HCEC 1CT (cell line): ENCODE measurements at places on chromosomes 2 and 18.

DNA sequence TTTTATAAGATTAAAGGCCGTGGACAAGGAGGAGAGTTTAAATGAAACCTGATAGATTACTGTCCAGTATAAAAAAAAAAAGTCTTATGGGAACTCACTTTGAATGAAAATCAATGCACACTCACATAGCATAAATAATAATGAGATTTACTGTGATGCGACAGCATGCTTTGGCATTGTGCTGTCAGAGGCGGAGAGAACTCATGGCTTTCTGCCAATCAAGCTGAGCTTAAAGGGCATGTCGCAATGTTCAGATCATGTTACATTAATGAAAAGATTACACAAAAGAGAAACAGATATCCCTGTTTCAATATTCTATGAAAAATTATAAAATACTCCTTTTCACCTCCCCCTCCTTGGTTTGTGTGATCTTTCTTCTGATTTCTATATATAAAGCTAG, 310.8 kb downstream of the ERBB4 start:
- DNase-seq: peak; percentile 89

GRCh38 chr2:240477916-240478315, 42.5 kb downstream of the GPC1 start:
- no peak for DNase-seq

DNA sequence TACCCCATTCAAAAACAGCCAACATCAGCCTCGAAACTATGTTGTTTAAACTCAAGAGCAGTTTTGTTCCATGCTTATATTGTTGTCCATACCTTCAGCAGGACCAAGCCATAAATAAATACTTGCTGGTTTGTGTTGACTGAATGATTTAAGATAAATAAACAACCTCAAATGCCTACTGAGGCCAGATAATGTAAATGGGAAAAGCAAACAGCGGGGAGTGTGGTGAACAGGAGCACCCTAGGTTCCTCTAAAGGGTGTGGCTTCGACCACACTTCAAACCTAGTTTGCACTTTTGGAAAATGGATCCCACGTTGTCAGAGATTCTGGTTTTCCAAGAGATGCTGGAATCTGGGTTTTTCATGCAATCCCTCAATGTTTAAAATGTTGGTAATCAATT, 1.7 kb upstream of the PMAIP1 start:
- DNase-seq: no peak

- DNase-seq: no peak
Measured at GRCh38 chr18:61679836-61680235, 213.0 kb downstream of the RNF152 start.

- peak; percentile 61 for DNase-seq
Measured at GRCh38 chr2:235170016-235170415, 218.2 kb downstream of the SH3BP4 start.

- no peak for DNase-seq
Measured at GRCh38 chr2:86224645-86225355, 25.5 kb downstream of the MRPL35 start.

DNA sequence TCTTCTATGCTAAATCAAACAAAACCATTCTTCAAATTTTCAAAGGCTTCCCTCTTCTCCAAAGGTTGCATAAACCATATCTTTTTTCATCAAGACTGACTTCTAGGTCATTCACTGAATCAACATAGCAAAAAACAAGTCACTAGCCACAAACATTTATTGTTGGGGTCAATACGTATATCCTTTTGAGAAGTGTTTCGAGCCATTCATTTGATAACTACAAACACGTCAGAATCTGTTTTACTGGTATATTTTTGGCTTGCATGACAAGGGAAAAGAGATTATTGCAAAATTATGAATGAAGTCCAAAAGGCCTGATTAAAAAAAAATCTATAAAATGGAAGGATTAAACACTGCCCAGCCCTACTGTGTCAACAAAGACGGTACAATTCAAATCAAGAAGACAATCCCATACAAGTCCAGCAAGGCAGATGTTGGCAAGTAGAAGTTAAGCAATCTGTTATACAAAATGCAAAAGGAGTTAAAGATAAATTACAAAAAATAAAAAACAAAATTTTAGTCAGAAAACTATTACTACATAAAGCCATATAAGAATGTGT, 222.4 kb downstream of the SRBD1 start:
- DNase-seq: no peak

DNA sequence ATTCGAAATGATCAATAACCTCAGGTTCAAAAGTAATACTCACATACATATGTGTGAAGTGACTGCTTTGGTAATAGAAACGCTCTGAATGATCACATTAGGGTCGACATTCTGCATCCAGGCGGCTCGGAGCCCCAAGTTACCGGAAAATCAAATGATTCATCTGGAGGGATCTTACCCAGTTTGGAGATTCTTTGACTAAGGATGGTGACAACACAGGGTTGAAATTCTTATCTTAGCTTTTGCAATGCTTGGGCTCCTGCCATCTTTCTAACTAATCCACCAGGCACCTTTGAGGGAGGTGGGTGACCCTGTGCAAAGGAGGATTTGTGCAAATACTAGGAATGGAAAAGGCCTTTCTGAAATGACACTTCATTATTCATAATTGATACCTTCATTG, 10.8 kb downstream of the GBX2 start:
- no peak for DNase-seq

- DNase-seq: no peak
Measured at GRCh38 chr2:54867457-54867856, 144.0 kb downstream of the EML6 start.

DNA sequence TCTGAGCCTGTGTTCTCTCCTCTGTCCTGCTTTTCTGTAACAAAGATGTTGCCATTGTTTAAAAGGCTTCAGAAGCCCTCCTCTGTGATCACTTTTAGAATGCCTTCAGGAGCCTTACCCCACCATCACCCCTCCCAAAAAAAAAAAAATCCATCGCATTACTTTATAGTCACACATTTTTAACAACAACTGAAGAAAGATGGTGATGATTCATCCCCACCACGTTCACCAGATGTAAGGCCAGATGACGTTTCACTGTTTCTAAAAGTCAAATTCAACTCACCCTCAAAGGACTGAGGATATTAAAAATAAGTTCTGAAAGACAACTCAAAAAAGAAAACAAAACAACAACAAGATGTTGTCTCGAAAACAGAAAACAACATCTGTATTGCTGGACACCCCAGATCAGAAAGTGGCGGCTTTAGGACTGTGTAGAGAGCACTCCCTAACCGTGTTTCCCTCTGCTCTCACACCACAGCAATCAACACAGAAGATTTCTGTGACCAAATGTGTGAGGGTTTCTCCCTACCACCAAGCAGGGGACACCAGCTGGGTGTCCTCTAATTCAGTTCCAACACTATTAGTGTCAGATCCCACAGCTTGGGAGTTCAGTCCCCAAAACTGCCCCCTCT, 61.9 kb upstream of the CREB1 start:
- DNase-seq: peak; percentile 88

- no peak for DNase-seq
Measured at GRCh38 chr18:57516056-57516455, 70.4 kb downstream of the FECH start.

DNA sequence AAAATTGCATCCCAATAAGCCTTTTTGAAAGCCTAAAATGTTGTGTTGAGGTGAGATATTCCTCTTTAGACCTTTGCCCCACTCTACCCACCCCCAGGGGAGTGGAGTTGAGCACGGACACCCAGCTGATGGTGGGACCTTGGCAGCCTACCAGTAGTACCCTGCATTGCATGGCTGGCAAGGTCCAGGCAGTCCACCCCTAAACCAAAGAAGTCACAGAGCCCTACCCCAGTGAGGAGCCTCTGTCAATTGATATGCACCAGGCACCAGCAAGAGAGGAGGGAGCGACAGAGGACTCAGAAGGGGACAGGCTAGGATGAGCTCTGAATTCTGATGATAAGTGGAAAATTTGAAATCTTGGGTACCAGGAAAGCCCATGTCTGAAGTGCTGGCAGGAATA, 38.6 kb downstream of the MARCO start:
- DNase-seq: no peak

DNA sequence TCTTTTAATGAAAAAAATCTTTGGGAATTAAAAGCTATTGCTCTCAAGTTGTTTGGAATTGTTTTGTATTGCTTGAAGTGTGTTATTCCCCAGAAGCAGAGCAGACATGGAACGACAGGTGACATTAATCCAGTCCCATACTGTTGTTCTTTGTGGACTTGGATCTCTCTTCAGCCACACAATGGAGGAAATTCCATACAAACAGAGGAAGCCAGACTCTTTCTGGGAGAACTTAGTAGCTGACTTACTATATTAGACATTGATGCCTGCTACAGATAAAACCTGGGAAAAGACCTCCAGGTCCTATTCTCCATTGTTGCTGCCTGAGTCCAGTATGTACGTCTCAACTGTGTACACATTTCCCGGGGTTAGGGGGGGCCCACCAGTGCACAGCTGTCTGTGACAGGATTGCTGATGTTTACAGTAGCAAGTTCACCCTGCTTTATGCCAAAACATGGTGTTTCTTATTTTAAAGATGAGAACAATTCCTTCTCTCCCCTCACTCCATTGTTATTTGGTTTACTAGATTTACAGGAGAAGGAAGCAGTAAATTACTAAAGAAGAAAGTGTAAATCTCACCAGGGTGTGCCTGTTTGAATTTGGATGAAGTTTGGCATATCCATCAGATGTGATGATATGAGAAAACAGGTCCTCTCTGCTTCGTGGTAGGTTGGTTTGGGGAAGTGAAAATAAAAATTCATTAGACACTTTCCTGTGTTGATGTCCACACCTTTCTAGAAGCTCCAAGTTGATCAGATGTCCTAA, 142.4 kb upstream of the RBBP8 start:
- no peak for DNase-seq

GRCh38 chr2:207167099-207167923, 1.6 kb upstream of the KLF7 start:
- DNase-seq: peak; percentile 72

DNA sequence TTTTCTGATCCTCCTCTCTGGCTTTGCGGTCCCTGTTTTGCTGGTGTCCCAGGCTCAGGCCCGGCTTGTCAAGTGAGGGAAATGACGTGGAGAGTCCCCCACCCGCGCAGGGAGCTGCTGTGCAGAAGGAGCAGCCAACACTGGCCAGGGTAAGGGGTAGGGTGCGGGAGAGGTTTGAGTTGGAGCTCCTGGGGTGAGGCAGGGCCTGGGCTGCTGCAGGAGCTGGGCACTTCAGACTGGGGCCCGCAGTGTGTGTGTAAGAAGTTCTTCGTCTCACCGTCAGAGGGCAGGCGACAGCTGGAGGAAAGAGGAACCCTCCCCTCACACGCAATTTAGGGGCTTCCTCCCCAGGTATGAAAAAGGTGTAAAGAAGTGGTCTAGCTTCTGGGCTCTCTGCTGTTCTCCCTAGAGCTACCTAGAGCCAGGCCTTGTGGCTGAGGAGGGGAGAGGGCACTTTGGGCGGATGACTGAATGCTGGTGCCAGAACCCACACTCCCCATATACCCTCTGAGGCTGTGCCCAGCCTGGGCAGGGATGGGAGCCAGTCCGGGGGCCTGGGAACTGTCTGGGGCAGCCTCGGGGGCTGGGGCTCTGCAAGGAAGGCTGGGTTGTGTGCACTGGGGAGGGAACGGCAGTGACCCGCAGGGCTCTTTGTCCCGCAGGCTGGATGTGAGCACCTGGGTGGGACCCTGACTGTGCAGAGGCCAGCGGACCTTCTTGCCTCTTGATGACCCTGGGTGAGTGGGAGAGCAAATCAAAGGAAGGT, 11.8 kb downstream of the CELF4 start:
- DNase-seq: no peak
